AG09319 (cell line): ENCODE measurements at places on chromosomes 4 and X.

- DNase-seq, result no peak
Measured at GRCh38 chr4:80911458-80911857, 119.0 kb upstream of the BMP3 start.

- DNase-seq, result no peak
Measured at GRCh38 chr4:103645991-103646390, 73.8 kb downstream of the TACR3 start.

DNA sequence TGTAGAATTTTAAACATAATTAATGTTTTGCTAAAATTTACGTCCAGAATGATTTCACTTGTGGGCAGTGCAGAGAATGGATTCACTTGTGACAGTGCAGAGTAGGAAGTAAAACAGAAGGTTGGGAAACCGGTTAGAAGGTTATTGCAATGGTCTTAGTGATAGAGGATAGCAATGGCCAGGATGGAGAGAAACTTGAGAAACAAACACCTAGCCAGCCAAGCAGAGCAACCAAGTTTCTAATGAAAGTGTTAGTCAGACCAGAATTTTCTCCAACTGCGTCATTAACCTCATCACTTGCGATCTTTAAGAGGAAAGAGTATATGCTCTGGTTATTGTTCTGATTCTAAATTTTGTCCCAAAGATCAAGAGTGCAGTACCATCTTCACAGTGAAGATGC is 50.0 kb upstream of the TBC1D9 start:
- DNase-seq, result no peak

- DNase-seq, result no peak
Measured at GRCh38 chrX:48754238-48754637, 7.3 kb upstream of the GLOD5 start.

DNA sequence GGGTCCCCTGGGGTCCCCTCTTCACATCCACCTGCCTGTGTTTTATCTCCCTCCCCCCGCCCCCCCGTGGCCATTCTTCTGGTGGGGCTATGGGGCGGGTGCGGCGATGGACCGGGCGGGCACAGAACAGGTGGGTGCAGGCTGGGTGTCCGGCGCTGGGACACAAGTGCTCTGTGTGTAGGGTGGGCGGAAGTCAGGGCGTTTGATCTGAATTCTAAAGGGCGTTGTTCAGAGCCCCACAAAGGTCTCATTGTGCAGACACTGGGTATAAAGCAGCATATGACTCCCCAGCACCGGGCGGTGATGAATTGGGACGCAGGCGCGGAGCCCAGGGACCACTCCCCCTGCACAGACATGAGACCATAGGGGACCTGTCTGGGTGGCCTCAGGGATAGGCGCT is at the start of gene GJB1:
TSS of gene GJB1 (plus strand) at position 296 of the 400 bp plus-strand sequence. CDS start 484 bp downstream, outside the sequence.
- no peak for DNase-seq

- DNase-seq, result no peak
Measured at GRCh38 chrX:107574711-107575110, 53.6 kb upstream of the PRPS1 start.

DNA sequence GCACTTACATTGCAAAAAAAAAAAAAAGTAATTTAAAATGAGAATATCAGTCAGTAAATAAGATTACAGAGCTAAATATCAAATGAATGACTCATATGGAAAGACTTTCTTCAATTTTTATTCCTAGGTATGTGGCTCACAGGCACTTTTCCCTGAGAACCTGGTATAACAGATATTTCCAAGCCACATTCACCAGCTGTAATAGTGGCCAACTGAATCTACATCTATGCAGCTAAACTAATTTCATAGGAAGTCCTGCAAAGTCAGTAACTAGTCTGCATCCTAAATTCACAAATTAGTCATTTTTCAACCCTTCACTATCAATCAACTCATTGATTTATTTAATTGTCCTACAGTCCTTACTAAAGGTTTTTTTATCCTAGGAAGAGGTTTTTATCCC is 5.6 kb downstream of the PDE5A start:
- DNase-seq, result no peak

DNA sequence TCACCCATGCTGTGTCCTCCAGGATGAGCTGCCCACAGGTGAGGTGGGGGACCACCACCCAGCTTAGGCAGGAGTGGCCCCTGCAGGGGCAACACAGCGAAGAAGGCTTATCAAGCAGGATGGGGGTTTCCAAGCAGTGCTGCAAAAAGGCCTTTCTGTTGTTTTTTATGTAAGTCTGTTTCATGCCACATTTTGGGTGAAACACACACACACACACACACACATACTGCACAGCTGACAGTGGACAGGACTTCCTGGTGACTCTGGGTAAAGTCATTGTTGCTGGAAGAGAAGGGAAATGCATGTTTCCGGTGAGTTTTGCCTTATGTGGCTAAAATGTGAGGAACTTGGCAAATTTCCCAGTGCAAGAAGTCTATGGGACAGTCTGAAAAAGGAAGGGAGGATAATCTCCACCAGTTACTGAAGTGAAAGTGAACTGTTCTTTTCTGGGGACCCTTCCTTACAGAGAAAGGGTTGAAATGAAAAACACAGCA is 119.2 kb downstream of the IRF2 start:
- peak; percentile 45 for DNase-seq

- DNase-seq, result no peak
Measured at GRCh38 chr4:19575924-19576323, 675.8 kb upstream of the SLIT2 start.

DNA sequence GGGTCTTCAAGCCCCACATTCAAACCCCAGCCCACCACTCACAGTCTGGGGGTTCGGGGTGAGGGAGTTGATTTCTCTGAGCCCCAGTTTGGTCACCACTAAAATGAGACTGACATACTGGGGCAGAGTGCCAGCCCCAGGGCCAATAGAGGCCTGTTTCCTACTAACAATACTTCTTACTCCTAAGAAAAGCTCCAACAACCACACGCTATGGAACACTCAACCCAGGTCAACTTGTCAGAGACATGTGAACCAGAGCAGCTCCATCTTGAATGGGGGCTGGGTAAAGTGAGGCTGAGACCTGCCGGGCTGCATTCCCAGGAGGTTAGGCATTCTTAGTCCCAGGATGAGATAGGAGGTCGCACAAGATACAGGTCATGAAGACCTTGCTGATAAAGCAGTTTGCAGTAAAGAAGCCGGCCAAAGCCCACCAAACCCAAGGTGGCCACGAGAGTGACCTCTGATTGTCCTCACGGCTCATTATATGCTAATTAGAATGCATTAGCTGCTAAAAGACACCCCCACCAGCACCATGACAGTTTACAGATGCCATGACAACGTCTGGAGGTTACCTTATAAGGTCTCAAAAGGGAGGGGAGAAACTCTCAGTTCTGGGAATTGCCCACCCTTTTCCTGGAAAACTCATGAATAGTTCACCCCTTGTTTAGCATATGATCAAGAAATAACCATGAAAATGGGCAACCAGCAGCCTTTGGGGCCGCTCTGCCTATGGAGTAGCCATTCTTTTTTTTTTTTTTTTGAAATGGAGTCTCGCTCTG is 26.6 kb upstream of the HTRA3 start:
- no peak for DNase-seq

DNA sequence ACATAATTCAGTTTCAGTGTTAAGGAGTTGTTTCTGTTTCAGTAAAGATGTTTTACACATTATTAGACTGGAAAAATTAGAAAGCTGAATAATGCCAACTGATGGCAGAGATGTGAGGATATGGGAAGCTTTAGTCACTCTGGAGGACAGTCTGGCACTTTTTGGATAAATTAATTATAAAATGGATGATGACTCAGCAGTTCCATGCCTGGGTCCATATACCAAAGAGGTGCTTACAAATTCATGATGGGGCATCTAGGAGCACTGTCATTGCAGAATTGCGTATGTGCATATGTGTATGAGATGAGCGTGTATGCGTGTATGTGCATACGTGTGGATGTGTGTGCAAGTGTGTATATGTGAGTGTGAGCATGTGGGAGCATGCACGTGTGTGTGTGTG is 31.2 kb upstream of the ANKRD50 start:
- no peak for DNase-seq

GRCh38 chr4:4694296-4694772 is 152.5 kb upstream of the STX18 start:
- DNase-seq, result no peak
